CD4-positive, alpha-beta T cell treated with Interleukin-4 for 1 hour (primary cell): ENCODE measurements at places on chromosomes 6 and 20.
A peak's percentile ranks its signal among the peaks of the same experiment; 100 is the strongest.

DNA sequence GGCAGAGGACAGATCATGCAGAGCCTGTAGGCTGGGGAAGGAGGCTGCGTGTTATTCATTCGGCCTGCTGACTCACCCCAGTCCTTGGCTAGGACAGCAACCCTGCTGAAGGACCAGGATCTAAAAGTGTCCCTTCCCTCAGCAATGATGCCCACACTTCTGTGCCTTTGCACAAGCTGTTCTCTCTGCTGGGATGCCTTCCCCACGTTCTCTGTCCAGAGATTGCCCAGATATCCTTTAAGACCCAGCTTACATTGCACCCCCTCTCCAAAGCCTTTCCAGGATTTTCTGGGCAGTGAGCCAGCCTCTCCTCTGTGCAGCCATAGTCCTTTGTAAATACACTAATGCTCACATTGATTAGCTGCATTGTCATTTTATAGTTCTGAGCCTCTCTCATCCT is 99.3 kb upstream of the CHD6 start:
- DNase-seq = no peak

DNA sequence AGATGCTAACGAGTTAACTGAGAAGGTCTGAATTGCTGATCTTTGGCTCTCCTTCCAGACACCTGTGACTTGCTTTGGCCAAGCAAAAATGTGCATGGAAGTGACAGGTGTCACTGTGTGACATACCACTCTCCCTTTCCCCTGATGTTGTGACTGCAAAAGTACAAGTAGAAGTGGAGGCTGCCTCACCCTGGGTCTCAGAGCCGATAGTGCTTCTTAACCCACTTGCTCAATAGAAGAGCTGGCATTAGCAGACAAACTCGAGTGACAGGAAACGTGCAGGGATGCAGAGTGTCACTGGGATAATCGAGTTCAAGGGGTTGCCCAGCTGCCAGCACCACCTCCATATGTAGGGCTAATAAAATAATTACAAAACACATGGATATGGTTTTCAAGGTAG is 16.4 kb upstream of the SPO11 start:
- DNase-seq = no peak

- peak; percentile 74 for DNase-seq
Observed at GRCh38 chr20:35145141-35145564, 2.0 kb downstream of the EDEM2 start.

DNA sequence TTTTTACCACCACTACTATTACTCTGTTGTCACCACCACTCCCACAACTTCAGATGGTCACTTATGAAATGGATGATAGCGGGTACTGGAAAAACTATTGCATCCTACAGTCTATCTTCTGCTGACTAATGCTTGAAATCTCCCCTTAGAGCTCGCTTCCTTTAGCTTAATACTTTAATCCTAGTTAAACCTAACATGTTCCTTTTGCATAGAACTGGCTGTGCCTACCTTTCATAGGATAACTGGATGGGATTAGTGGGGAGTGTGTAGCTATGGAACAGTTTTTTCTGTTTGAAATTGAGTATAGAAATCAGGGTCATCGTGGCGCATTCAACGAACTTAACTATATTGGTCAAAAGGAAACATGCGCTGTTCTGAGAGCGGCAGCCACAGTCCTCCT is 294.7 kb downstream of the FARS2 start:
- DNase-seq = no peak

- DNase-seq = no peak
Observed at GRCh38 chr6:88619951-88620350, 343.5 kb downstream of the RNGTT start.

DNA sequence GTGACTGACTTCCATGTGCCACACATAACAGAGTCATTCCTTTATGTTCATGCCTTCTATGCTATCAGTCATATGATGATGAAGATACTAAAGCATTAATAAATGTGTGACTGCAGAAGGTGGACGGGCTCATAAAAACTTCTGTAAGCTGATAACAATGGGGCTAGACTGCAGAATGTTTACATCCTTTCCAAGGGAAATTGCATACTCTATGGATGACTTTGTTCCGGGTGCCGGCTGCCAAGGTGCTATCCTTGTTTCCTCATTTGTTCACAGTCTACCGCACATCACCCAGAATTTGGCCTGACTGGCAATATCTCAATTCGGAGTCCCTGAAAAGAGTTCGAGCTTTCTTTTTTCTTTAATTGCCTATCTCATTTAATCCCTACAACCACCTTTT is 85.0 kb downstream of the HUS1B start:
- DNase-seq = no peak

DNA sequence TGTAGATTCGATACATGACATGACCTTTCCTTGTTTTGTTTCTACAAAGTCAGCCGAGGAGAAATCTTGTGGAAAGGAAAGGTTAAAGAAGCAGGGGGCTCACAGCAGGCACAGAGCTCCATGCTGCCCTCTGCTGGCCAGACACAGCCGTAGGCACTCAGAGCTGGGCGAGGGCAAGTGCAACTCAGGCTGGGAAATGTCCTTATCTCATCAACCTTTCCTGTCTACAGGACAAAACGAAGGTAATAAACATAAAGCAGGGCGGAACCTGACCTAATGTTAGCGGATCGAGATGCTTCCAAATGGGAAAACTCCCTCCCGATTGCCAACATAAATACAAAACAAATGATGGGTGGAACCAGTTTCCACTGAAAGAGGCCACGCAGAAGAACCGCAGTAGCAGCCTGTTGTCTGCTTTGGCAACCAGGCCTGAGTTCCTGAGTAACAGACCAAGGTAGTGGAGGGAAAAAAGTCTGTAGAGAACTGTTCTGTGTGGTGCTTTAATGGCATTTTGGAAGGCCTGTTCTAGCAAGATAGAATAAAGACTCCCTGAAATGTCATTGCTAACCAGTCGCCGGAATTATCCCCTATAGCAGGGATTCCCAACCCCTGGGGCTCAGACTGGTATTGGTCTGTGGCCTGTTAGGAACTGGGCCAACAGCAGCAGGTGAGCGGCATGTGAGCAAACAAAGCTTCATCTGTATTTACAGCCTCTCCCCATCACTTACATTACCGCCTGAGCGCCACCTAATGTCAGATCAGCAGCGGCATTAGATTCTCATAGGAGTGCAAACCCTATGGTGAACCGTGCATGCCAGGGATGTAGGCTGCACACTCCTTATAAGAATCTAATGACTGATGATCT is 85.2 kb downstream of the MBOAT1 start:
- DNase-seq = peak; percentile 51

GRCh38 chr6:133553652-133554051 is 312.5 kb downstream of the EYA4 start:
- DNase-seq = no peak
